Activated gamma-delta T cell treated with anti-CD3 and anti-CD28 coated beads, Interleukin-2, amount 50 U/mL, for 16 hours (primary cell): ENCODE measurements at places on chromosomes 2 and 18.

DNA sequence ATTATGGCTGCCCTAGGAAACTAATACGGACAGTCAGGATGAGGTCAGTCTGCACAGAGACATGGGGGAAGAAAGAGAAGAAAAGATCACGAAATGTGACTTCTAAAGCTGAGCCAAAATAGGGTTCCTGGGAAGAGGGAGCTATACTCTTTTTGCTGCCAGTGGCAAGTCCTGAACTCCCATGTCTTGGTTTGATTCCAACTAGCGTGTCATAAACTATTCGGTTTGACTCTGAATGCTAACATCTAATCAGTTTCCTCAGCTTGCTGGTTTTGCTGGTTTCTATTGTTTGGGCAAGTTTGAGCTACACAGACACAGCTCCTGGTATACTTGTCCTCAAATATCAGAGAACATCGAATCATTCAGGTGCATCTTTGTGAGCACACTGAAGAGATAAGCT lies 80.5 kb upstream of the CYP1B1 start:
- DNase-seq: no peak

DNA sequence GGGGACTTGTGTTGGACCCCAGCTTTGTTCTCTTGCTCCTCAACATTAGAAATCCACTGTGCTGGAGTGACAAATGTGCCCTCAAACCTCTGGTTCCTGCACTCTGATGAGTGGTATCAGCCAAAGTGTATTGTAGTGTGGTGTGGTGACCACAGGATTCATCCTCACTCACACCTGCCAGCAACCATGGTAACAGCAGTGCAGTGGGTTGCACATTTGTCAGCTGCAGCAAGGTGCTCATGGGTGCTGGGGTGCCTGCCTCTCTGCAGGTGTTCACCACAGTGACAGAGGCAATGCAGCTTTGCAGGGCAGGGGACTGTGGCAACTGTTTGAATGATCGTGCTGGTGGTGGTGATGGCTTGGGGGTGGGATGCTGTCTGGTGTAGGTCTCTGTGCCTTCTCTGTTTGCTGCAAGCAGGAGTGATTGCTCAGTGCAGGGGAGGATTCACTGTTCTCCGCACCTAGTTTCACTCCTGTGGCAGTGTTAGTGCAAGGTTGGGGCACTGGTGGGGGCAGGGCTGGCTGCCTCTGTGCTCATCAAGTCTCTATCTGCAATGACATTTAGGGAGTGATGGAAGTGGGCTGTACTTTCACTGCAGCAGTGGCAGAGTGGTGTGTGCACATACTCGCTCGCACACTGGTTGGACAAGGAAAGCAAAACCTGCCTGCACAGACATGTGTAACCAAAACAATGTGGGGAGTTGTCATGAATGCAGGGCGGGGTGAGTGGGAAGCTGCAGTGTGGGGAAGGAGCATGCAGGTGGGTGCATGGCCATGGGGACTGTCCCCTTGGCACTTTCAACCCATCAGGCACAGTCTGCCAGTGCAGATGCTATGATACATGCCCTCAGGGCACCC lies 301.1 kb downstream of the PIK3C3 start:
- no peak for DNase-seq

DNA sequence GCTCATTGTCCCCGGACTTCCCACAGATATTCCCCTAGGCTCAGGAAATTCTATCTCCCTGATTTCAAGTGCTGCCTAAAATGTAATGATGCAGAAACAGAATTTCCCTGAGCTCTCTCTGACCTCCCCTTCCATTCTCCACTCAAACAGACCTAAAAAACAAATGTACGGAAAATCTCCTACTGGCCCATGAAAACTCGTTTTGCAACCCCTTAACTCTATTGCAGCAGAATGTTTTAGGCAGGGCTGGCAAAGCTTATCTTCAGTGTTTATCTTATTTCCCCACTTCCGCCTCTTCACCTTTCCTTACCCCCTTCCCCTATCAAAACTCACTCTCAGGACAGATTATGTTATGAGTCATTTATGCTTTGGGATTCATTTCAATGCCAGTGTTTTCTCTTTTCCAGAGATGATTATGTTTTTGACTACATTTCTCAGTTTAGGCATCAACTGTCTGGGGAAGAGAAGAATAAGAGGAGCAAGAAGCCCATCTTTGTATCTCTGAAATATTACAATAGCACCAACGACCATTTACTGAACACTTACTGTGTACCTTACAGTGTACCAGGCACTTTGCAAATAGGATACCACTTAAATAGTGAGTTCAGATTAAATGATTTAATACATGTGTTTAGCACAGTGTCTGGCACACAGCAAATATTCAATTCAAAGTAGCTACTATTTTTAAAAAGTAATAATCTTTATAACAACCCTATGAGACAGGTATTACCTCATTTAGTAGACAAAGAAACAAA lies 53.9 kb upstream of the STPG4 start:
- DNase-seq: no peak

- DNase-seq: no peak
These were observed 49.6 kb downstream of the SRD5A2 start for GRCh38 chr2:31531101-31531500.

GRCh38 chr2:163970058-163970813 lies 234.4 kb upstream of the FIGN start:
- no peak for DNase-seq

GRCh38 chr18:57441071-57441794 lies 6.1 kb downstream of the ONECUT2 start:
- DNase-seq: no peak
